ENCODE measurements at places on chromosomes 13 and 19.
A peak's percentile ranks its signal among the peaks of the same experiment; 100 is the strongest.

DNA sequence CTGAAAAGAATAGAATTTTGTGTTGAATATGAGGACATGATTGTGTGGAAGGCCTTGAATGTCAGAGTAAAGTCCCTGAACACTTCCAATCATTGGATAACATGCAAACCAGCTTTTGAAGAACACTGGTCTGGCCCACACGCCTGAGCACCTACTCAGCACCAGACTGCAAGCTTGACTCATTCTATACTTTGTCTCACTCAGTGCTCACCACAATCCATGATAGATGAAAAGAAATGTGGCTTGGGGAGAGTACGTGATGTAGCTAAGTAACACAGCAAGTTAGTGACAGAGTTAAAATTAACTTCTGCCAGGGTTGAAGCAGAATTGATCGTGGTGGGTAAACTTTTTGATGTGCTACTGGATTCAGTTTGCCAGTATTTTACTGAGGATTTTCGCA is 12.0 kb downstream of the DLEU7 start:
- no peak for DNase-seq

- DNase-seq, result no peak
These were observed 3.5 kb downstream of the POLR2E start for GRCh38 chr19:1091544-1092175.

DNA sequence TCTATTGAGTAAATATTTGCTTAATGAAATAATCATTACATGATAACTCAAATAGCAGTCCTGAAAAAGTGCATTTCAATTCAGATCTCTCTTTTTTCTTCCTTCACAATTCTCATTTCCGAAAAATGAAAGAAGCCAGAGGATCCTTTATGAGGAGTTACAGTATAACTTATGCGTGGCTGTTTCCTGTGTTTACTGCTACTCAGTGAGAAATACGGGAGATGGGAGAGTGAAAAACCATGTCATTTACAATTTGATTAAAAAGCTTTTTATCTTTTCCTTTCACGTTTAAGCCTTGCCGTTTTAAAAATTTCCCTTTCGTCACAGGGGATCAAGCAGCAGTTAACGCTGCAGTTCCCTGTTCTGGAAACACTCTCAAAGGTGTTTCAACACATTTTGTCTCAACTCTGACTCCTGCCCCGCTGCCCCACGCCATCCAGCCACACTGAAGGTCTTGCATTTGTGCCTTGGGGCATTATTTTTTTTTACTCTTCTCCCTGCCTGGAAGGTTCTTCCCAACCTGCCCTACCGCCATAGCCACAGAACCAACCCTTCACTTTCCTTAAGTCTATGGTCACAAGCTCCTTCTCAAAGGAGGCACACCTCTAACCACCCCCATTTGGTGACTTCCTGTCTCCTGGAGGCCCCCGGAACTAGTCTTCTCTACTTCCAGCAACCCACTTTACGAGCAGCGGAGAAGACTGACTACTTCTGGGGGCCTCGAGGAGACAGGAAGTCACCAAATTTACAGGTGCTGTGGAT is 17.0 kb downstream of the KL start:
- DNase-seq, result peak; percentile 64

DNA sequence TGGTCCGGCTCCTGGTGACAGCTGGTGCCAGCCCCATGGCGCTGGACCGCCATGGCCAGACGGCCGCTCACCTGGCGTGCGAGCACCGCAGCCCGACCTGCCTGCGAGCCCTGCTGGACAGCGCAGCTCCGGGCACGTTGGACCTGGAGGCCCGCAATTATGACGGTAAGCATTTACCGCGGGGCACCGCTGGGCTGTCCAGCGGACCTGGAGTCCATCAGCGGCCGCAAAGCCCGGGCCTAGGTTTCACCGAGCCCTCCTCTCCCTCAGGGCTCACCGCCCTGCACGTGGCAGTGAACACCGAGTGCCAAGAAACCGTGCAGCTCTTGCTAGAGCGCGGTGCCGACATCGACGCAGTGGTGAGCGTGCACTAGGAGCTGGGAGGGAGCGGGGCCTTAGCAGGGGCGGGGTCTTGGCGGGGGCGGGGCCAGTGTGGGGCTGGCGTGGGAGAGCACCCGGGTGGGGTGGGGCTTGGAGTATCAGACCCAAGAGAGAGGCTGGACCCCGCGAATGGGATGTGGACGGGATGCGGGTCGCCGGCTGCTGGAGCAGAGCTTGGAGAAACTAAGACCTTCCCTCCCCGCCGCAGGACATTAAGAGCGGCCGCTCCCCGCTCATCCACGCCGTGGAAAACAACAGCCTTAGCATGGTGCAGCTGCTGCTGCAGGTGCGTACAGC is 8.7 kb downstream of the BCL3 start:
- no peak for DNase-seq

DNA sequence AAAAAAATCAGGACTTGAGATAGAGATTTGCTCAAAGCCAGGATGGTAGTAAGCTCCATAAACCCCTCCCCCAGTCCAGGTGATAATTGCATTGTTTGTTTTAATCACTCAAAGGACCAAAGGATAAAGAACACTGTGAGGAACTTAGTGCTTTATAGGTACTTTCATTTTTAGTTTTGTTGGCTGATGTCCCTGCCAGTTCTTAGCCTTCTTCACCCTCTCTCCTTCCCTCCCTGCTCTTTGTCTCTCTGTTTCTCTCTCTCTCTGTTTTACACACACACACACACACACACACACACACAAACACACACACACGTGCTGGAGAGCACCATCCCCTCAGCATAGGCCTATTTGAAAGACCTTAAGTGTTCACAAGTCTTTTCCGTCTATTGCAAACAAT is 5.2 kb downstream of the FRY start:
- no peak for DNase-seq

DNA sequence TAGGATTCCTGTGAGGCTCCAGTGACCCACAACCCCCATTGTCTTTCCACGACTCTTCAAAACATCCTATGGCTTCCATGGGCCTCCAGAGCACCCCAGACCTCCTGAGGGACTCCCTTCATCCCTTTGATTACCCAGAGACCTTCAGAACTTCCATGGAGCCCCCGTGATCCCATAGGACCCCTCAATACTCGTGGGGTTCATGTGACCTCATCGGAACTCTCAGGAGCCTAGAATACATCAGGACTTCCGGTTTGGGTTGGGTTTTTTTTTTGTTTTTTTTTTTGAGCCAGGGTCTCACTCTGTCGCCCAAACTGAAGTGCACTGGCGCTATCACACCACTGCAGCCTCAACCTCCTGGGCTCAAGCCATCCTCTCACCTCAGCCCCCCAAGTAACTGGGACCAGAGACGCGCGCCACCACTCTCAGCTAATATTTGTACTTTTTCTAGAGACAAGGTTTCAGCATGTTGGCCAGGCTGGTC is 774 bp downstream of the ALDH16A1 start:
- DNase-seq, result no peak

DNA sequence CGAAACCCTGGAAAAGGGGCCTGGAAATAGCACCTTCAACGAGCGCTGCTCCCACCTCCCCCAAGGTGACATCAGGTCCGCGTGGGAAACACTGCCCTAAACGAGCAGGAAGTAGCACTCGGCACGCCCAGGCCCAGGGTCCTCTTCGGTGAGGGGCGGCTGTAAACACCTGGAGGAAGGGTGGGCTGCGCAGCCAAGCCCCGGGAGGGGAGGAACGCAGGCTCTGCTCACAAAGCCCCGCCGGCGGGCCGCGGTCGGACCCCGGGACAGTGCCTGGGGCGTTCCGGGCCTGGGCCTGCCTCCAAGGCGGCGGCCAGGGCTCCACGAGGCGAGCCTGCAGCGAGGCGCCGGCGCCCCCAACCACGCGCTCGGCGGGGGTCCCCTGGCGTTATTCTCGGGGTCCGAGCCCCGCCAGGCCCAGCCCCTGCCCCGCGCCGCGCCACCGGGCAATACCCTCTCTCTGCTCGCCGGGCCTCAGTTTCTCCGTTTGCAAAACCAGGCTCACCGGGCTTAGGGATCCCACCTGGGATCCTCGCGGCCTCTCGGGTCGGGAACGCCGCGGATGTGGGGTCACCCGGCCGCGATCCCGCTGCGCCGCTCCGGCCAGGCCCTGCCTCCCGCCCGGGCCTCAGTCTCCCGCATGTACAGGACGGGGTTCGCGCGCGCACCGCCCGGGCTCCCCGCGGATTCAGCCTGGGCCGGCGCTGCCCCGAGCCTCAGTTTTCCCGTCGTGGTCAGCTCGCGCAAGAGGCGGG is 630 bp downstream of the RNF126 start:
- peak; percentile 61 for DNase-seq

- DNase-seq, result peak; percentile 91
These were observed 441 bp upstream of the ZFP28 start for GRCh38 chr19:56538254-56538760.

- DNase-seq, result peak; percentile 96
These were observed 27.2 kb downstream of the PBX4 start for GRCh38 chr19:19591133-19591825.

- DNase-seq, result no peak
These were observed 2280.4 kb upstream of the PCDH20 start for GRCh38 chr13:63696055-63696454.

DNA sequence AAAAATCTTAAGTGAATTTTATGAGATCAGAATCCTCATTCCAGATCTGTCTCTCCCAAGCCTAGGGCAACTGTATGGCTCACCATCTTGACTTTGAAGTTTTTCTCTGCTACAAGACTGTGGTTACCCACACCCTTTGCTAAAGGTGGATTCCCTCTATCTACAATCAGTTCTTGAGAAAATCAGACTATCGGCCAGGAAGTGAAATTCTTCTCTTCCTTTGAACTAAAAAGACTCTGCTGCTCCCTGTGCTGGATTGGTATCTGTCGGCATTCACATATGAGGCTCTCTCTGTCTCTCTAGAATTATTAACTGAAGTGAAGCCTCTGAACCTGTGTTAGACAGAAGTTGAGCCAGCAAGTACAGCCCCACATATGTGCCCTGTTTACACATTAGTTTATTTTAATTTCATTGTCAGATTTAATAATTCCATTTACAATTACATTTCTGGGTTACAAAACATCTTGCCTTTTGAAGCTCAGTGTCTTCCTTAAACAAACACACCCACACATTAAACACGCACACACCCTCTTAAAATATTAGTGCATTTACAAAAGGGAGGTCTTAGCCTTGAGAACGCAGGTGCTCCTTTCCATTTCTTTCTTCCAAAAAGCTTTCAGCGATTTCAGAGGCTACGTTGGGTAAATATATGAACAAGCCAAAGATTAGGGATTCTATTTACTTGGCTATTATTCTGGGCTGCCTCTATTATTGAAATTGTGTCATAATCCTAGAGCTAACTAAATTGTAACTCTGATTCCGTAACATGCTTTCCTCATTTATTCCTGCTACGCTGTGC is 145.7 kb downstream of the MIPEP start:
- DNase-seq, result no peak

DNA sequence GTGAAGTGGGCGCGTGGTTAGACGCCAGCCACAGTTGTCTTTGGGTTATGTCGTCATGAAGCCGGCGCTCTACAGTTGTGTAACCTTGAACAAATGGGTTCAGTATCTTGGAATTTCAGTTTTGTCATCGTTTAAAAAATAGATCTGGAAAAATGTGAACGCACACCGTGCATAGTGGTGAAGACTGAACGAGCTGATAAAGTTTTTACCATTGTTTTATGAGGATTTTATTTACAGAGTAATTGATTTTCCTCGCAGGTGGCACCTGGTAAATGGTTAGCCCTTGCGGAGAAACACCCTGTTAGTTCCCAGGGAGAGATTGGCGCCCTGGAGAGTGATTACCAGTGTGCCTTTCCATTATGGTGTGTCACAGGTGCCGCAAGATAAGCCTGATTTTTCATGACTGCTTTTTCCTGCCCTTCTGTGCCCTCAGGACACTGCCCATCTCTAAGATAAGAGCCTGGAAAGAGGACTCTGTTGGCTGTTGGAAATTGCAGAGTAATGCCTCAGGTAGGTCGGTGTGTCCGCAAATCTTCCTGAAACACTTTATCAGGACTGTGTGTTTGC is 577 bp downstream of the ZNF181 start:
- peak; percentile 80 for DNase-seq

DNA sequence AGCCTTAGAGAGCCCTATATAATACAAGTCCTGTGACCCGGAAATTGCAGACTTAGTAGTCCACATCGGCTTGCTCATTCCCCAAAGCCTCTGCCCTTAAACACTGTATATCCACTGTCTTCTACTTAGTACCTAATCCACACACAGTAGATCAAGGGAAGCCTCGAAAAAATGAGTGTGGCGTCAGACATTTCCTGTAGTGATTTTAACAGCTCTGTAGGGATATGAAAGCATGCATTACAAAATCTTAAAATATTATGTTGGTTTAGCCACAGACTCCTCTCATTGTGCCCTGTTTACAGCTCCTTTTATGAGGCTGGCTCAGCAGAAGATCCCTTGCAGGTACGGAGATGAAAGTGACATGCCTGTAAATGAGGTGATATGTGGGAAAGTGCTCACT is 416.3 kb downstream of the LIG4 start:
- no peak for DNase-seq

DNA sequence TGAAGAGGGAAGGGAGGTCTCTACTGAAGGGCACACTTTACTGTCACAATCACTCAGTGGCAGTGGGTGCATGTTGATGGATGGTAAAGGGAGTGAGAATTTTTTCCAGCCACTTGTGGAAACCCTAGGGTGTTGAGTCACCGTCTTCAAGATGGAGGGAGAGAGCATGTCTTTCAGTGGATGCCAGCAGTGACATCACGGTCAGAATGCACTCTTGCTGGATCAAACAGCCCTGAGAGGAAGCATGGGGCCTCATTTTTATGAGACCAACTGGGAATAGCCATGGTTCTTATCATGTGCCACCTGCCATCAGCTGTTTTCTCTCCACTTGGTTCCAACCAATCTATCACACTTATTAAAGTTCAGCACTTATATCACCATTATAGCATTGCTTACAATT is 182.5 kb downstream of the KCNRG start:
- DNase-seq, result no peak

DNA sequence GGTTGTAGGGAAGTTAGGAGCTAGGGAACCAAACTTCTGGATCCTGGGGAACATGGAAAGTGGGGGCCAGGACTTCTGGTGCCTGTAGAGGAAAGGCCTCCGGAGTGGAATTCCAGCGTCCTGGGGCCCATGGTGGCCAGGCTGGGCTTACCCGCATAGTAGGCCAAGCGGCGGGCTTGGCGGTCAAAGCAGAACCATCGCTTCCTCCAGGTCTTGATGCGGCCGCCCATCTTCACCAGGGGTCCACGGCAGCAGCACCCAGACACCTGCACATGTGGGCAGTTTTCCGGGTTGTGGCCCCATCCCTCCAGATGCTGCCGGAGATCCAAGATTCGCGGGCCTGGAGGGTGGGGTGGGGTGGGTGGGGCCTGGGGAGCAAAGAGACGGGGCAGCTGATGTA is 13.8 kb upstream of the LYPD3 start:
- DNase-seq, result no peak

- no peak for DNase-seq
These were observed 90.0 kb upstream of the SERP2 start for GRCh38 chr13:44283600-44283999.

All from suppressor macrophage treated with lipopolysaccharide for 4 hours (primary cell).